Right lung (tissue), 10 donors: ENCODE measurements at places on chromosomes 11 and 22. TPM values are rescaled to one million over a fixed set of nuclear protein-coding genes. Genes with fewer than 3 reads are reported as not detected.

The IGLL1 gene
- polyA plus RNA-seq = 1.6 TPM

The PIK3C2A gene
- polyA plus RNA-seq = 58.8 TPM

The APOA4 gene
- not detected for polyA plus RNA-seq

The KDM4E gene
- polyA plus RNA-seq = 0.18 TPM

- no peak for DNase-seq
Observed at GRCh38 chr11:65424205-65425104, 1.9 kb downstream of the NEAT1 start.

DNA sequence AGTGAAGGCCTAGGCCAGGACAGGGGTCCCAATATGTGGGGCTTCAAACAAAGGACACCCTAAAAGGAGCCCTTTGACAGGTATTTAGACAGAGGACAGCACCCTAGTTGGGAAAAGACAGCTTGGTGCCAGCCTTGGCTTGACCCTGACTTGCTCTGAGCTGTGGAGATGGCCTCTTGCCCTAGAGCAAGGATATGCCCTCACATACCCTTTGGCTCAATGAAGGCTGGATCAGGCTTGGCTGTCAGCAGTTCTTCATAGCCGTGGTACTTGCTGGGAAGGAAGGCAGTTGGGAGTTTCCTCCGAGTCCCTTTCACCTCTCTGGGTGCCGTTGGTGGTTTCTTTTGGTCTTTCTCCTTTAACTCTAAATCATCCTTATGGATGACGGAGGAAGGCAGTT is 96.2 kb downstream of the RNF169 start:
- no peak for DNase-seq

DNA sequence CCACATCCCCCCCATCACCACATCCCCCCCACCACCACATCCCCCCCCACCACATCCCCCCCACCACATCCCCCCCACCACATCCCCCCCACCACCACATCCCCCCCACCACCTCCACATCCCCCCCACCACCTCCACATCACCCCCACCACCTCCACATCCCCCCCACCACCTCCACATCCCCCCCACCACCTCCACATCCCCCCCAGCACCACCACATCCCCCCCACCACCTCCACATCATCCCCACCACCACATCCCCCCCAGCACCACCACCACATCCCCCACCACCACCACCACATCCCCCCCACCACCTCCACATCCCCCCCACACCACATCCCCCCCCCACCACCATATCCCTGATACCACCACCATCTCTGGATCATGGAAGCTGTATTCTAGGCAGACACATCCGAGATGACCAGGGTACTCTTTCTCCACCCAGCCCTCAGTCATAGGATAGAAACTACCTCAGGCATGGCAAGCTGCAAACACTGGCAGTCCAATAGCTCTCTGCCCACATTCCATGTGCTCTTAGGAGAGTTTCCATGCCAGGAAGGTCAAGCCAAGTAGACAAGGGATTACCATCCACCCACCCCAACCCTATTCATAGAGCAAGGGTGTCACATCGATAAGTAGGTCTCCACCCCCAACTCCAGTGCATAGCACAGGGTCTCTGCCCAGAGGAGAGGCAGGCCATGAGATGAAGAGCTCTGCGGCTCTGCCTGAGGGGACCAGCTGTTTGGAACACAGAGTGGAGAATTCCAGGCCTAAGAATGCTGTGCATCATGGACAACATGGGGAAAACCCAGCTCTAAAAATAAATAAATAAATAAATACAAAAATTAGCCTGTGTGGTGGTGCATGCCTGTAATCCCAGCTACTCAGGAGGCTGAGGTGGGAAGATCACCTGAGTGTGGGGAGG is 33.0 kb upstream of the TEAD1 start:
- DNase-seq = no peak

DNA sequence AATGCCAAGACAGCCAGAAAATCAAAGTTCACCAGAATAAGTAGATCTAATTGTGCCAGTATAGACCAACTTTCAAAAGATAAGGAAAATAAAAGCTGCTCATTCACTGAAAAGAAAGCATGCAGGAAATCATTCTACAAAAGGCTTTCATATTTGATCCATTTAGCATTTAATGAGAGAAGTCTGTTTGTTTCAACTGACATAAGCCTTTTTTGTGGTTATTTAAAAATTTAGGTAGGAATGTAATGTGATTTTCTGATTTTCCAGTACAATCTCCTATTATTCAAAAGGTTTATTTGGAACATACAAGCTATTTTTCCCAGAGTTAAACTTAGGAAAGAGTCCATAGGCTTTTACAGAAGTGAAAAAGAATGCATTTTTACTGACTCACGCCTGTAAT is 92.7 kb downstream of the SBF2 start:
- DNase-seq = no peak

- DNase-seq = no peak
Observed at GRCh38 chr11:62266558-62266957, 3.4 kb upstream of the SCGB2A2 start.

- DNase-seq = no peak
Observed at GRCh38 chr11:126163074-126163700, 48.3 kb downstream of the RPUSD4 start.

- DNase-seq = no peak
Observed at GRCh38 chr11:8055091-8055835, 25.7 kb upstream of the TUB start.

DNA sequence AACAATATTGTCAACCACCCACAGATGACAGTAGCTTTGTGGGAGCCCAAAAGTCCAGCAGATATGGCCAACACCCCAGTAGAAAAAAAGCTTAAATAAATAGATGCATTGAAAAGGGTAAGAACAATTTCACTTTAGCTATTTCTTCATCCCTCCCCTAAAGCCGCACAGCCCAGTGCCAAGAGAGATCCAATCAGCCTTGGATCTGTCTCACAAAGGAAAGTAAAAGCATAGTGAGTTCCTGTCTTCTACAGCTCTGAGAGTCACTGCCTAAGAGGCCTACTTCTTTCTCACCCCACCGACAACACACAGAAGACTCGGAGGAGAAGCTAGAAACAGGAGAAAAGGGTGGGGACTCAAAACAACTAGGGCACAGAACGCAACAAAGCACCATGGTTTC is 196.4 kb downstream of the SBF2 start:
- DNase-seq = no peak

GRCh38 chr11:71335371-71335770 is 83.0 kb upstream of the SHANK2 start:
- no peak for DNase-seq

DNA sequence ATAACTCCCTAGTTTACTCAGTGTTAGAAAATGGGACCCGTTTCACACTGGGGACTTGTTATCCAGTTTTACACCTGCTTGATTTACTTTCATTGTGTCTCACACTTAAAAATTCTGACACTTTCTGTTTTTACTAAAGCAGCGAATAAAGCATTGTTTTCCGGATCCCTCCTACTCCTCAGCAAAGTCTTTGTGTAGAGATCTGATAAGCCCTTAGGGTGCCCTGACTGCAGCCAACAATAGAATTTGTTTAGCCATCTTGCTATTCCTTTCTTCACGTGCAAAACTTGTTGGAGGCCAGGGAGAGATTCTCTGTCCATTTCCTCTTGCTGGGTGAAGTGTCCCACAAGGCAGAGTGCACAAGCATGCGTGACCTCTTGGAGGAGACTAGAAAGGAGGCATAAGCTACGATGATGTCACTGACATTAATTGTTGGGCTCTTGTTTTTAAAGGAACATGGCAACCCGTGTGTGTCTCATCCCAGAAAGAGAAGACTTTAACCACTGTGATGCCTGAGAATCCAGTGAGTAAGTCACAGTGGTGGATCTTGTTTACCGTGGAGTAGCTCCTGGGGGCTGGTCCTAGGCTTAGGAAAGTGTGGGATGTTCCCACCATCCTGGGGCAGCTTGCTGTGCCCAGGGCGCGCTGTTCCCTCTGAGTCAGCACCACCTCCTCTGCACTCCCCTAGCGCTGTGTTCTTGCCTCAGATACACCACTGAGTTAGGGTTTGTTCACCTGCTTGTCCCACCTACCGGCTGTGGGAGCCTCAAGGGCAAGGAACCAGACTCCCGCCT is 27.7 kb downstream of the MICAL2 start:
- no peak for DNase-seq

DNA sequence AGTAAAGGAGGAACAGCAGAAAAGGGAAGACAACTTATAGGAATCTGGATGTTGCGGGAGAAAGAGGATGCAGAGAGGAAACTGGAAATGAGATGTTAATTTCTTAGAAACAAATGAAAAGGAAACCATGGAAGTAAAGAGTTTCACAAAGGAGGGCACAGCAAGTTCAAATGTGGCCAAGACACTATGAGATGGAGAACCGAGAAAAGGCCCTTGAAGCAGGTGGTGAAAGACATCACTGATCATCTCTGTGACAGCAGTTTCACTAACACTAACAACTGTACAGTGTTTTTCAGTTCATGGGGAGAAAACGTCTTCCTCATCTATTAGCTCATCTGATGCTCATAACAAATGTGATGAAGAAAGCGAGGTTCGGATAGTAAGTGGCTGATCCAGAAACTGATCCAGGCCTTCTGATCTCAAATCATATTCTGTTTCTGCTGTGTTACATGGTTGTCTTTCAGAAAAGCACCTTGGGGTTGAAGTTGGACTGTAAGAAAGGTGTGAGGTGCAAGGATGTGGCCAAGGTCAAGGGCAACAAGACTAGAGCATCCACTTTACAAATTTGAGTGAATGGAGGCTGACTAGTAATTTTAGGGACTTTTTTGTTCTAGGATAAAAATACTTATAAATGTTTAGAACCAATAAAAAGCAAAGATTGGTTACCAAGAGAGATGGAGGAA is 492.1 kb upstream of the CADM1 start:
- DNase-seq = no peak

GRCh38 chr22:19795617-19796008 is 35.0 kb downstream of the TBX1 start:
- DNase-seq = no peak

DNA sequence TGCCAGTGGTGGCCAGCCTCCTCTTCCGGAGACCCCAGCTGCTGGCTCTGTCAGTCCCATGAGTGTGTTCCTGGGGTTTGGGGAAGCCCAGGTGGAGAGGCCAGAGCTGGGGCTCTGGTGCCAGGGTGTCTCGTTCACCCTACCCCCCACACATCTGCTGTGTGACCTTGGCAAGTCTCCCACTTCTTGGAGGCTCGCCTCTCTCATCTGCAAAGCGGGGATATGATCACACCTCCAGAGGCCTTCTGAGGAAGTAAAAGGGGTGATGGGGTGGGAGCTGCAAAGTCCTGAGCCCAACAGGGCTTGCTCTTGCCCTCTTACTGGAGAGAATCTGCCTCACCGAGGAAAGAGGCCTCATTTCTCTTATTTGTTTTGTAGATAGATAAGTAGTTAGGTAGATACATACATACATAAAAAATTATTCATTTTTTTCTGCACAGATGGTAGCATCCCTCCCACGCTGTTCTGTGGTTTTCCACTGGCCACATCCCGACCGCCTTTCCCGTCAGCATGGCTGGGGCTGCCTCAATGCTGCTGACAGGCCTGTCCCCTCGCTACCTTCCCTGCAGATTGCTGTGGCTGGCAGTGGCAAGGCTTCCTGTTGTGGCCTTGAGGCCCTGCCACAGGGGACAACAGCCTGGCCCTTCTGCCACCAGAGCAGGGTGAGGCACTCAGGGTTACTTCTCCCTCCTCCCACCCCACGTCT is 23.9 kb downstream of the MYO7A start:
- no peak for DNase-seq

- no peak for DNase-seq
Observed at GRCh38 chr11:47411884-47412746, 3.7 kb downstream of the SLC39A13 start.

DNA sequence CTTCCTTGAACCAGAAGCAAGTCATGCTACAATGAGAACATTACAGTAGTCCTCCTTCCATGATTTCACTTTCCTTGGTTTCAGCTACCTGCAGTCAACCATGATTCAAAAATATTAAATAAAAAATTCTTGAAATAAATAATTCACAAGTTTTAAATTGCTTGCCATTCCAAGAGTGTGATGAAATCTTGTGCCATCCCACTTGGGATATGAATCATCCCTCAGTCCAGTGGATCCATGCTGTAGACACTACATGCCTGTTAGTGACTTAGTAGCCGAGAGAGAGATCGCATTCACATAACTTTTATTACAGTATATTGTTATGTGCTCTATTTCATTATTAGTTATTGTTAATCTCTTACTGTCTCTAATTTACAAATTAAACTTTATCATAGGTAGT is 6.0 kb downstream of the HOATZ start:
- DNase-seq = no peak

DNA sequence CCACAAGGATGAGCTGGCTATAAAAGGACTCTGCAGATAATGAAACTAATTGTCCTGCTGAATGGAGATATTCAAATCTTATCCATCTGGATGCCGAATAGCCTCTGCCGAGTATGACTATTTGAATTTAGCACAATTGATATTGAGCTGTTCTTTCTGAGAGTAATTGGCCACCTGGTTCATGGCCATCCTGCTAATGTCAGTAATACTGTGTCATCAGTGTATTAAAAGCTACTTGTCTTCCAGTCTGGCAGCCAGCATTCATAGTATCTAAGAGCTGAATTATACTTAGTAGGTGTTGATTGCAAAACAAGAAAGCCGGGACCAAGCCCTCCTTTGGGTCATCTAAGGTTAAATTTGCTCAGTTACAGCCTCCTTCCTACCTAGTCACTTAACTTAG is 310.7 kb upstream of the NCAM1 start:
- no peak for DNase-seq

DNA sequence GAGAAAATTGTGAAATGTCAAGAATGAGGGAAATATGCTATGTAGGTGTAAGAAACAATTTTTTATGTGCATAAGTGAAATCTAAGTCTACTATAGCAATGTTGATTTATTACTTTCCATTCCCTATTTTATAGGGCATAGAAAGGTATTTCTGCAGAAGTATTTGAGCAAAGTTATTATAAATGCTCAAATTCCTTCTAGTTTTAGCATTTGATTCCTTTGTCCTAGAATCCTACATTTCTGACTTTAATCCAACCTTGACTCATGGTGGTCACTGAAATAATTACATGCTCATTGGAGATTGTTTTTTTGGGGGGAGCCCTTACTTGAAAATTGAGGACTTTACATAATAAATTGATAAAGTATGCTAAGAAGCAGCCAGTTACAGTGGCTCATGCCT is 716.6 kb upstream of the LUZP2 start:
- DNase-seq = no peak

- no peak for DNase-seq
Observed at GRCh38 chr11:84740050-84740449, 887.1 kb downstream of the DLG2 start.

GRCh38 chr11:5369789-5370188 is 13.8 kb upstream of the OR51M1 start:
- DNase-seq = no peak

DNA sequence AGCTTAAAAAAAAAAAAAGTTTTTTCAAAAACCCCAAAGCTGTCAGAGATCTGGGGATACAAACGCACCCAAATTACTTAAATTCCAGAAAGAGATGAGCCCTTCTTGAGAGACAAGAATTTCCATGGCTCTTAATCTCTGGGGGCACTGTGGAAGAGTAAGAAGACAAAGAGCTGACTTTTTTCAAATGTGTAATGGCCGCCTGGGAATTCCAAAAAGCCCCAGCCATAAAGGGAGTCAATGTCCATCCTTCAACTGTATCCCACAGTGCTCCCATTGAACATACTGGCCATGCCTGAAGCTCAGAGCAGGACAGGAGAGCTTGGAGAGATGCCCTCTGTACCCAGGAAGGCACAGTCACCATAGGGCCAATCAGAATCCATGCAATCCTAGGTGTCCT is 37.4 kb upstream of the ASPHD2 start:
- DNase-seq = no peak
